ENCODE measurements at places on chromosomes 16 and 17.

DNA sequence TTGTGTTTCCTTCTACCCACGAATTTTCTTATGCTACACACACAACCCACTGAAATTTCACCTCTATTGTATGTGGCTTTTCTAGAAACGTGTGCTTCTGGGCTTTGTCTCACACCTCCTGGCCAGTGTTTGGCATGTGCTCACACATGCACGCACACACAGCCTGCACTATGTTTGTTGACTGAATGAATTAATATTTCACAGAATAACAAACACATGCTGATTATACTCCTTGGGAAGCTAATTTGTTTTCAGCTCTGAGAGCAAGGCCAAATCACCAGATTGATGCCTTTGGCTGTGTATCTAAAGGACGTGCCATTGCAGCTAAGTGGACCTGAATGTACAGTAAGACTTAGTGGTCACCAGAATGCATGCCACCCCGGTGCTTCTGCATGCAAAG, 210.7 kb downstream of the WWOX start:
- no peak for DNase-seq

- no peak for DNase-seq
These were observed 27.8 kb upstream of the ITGA3 start for GRCh38 chr17:50027881-50028735.

GRCh38 chr17:50352072-50352692, 6.3 kb downstream of the XYLT2 start:
- DNase-seq = no peak

DNA sequence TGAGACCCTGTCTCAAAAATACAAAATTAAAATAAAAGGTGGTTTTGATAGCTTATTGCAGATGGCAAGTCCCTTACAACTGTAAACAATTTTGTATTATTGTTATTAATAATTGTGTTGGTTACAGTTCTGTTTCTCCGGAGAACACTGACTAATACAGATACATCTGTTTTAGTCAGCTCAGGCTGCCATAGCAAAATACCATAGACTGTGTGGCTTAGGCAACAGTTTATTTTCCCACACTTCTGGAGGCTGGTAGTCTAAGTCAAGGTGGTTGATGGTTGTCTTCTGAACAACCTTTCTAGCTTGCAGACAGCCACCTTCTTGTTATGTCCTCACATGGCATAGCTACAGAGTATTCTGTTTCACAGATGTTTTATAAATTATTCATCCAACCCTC, 14.2 kb upstream of the IL21R start:
- DNase-seq = no peak

GRCh38 chr17:18990331-18990730, 14.2 kb downstream of the FAM83G start:
- DNase-seq = no peak

GRCh38 chr16:10569621-10570020, 10.8 kb downstream of the EMP2 start:
- no peak for DNase-seq

DNA sequence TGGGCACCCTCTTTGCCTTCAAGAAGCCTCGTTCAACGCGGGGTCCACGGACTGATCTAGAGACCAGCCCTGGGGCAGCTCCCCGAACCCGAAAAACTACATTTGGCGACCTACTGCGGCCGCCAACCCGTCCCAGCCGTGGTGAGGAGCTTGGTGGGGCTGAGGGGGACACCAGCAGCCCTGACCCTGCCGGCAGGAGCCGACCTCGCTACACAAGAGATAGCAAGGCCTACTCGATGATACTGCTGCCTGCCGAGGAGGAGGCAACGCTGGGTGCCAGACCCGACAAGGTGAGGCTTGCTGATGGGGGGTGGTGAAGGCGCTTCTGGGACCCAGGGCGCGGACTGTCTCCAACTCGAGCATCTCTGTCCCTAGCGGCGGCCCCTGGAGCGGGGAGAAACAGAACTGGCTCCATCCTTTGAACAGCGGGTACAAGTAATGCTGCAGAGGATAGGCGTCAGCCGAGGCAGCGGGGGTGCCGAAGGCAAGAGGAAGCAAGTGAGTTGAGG, 5.6 kb downstream of the ACD start:
- DNase-seq = peak; percentile 59

DNA sequence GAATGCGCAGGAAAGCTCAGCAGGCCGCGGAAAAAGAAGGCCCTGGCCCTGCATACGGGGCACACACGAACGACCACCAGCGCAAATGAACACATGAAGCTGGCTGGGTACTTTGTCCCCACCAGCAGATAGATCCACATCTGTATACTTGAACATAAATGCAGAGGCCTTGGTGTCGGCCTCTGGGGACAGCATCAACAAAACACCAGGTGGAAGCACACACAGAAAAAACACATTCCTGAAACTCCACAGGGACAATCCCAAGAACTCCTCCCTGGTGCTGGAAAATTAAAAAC, 606 bp upstream of the ZBTB4 start:
- DNase-seq = no peak

DNA sequence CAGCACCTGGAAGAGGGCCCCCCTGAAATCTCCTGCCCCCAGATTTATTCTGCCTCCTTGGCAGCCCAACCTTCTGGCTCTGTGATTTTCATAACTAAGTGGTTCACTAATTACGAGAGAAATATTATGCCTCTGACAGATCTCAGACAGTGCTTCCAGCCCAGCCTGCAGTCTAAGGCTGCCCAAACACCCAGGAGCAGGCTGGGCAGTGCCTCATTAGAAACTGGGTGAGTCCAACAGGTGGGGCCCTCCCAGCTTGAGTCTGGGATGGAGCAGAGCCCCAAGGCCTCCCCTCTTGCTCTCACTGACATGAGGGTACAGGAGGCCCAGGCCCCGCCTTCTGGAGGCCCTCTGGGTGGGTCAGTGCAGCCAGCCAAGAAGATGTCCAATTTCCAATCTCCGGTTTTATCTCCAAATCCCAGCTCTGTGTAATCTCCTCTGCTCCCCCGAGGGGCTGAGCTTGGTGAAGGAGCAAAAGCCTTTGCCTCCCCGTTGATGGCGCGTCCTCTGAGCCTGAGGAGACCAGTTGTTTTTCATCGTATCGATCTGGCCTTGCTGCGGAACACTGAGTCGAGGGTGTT, 20.1 kb upstream of the ABCC3 start:
- DNase-seq = no peak

DNA sequence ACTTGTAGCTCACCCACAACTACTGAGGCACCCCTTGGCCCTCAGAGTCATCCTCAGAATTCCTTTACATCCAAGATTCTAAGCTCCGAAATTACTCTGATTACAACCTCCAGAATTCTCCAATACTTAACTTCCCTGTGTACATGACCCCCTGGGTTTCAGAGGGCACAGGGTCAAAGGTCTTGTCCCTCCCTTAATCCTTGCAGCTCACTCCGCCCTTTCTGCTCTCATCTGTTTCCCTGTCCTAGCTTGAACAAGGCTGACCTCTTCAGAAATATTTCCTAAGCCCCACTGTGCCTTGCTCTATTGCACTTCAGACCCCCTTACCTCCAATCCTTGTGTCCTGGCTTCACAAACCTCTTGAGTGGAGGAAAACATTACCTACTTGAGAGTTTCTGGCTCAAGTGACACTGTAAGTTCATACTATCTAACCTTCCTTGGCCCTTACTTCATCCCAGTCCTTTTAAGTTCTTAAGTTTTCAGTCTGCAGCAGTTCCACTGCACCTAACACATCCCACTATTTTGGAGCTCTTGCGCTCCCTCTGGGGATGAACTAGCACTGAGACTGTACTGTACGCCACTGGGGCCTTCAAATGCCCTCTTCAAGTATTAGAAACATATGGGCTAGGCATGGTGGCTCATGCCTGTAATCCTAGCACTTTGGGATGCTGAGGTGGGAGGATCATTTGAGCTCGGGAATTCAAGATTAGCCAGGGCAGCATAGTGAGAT, 6.2 kb downstream of the N4BP1 start:
- DNase-seq = no peak

GRCh38 chr16:67388591-67388990, 4.7 kb downstream of the TPPP3 start:
- DNase-seq = no peak

DNA sequence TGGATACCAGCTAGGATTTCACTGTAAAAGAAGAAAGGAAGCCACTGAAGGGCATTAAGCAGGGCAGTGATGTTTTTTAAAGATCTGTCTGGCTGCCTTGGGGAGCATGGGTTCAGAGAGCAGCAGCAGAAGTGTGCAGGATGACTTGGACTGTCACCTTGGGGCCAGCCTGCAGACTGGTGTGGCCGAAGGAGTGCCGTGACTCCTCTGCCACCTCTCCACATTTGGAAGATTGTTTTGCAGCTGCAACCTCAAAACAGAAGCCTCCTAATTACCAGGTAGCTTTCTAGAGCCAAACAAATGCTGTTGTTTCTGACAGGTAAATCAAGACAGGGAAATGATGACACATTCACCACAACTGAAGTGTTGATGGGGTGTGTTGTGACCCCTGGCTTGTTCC, 681.4 kb downstream of the WWOX start:
- DNase-seq = no peak

- DNase-seq = no peak
These were observed 169.3 kb upstream of the AXIN2 start for GRCh38 chr17:65730711-65731169.

DNA sequence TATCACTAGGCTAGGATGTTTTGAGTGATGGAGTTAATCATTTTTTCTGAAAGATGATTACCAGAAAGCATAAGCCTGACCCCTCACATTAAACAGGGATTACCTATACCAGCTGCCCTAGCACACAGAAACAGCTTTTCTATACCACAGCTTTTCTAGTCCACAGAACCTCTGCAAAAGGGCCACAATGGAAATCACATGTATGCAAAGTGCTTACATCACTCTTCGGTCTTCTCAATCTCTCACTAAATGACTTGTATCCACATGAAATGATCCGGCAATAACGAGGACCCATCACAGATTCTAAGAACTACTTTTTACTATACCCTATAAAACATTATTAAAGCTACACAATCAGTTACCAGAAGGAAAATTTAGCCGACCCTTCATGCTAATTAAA, 2.6 kb downstream of the CSNK2A2 start:
- no peak for DNase-seq

GRCh38 chr17:81824595-81824994, 8.5 kb downstream of the MCRIP1 start:
- DNase-seq = no peak

DNA sequence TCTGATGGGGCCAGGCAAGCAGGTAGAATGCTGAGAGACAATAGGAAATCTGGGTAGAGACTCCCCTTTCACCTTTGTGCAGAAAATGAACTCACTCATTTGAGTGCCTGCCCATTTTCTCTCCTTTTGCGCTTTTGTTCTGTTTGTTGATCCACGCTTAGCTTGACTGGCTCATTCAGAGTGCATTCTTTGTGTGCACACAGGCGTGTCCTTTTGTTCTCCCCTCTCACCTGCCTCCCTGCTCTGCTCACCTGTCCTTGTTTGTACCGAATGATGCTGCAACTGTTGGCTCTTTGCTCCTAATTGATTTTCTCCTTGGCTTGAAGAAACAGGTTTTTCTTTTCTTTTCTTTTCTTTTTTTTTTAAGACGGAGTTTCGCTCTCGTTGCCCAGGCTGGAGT, 15.8 kb downstream of the PGS1 start:
- no peak for DNase-seq

DNA sequence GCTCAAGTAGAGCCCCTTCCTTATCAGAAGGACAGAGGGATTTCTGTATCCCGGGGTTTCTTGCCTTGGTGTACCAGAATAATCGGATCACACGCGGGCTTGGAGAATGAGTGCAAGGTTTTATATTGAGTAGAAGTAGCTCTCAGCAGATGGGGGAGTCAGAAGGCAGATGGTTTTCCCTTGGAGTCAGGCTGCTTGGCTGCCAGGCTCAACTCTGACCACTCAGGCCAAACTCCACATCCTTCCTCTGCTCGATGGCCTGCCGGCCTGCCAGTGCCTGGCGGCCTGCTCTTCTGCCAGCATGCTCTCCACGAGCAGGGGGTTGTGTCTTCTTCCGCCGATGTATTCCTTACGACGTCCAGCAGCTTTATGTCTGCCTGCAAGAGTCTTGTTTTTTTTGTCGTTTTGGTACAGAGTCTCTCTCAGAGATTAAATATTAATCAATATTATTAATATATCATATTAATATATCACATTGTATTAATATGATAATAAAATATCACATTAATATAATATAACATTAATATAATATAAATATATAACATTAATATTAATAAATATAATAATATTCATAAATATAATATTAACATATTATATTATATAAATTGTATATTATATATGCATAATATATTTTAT, 229.2 kb upstream of the WSCD1 start:
- DNase-seq = no peak

DNA sequence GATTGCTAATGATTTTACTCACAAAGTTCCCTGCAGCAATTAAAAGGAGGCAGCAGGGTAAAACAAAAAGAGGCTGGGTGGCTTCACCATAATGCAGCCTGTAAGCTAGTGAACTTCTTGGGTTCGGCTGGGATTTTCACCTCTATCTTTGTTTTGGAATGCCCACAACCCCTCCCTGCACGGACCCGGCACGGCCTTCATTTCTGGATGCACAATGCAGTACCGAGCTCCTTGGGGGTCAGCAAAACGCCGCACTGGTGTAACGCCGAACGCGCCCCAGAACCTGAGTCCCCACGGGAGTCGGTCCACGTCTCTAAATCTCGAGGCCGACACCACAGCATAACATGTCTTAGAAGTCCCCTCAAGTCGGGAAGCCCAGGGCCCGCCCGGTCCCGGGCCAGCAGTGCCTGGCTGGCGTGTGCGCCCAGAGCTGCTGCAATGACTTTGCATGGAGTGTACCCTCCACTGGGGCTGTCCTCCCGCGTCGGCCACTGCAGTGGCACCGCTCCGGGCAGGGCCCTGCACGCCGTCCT, 759 bp downstream of the UBE2O start:
- no peak for DNase-seq

GRCh38 chr17:75205037-75205792, at the start of gene NUP85:
Gene NUP85, plus strand, starts transcription at chr17:75205679. Its CDS starts 83 bp downstream, at chr17:75205762.
- DNase-seq = peak; percentile 95

GRCh38 chr16:15691046-15691445, 41.0 kb downstream of the NDE1 start:
- DNase-seq = no peak

DNA sequence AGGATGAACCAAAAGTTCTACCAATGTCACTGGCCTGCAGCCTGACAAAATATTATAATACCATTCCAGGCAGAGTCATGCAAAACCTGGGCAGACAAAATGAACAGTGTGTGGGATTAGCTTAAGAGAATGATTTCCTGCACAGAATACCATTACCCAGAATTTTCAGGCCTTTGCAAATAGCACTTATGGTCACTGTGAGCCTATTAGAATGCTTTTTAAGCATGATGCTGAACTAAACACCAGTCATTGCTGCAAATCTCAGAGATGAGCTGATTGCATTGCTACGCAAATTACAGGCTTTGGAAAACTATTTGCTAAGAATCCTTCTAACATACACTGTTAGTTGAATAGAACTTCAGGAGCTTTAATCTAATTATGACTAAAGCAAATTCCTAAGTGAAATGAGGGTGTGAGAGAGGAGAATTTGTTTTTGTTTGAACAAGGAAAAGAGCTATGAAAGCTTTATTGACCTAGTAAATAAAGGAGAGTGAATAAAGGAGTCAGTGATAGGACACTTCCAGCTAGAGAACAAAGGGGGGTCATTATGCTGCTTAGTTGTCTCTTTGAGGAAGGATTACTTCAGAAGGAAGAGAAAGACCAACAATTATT, 398.8 kb downstream of the HS3ST3B1 start:
- no peak for DNase-seq

Measured in Right ventricle myocardium inferior (tissue), 1 donor.